ENCODE measurements at places on chromosomes 16 and 17.
A peak's percentile ranks its signal among the peaks of the same experiment; 100 is the strongest.

GRCh38 chr17:32461853-32462617 is 17.7 kb downstream of the PSMD11 start:
- peak; percentile 36 for DNase-seq

DNA sequence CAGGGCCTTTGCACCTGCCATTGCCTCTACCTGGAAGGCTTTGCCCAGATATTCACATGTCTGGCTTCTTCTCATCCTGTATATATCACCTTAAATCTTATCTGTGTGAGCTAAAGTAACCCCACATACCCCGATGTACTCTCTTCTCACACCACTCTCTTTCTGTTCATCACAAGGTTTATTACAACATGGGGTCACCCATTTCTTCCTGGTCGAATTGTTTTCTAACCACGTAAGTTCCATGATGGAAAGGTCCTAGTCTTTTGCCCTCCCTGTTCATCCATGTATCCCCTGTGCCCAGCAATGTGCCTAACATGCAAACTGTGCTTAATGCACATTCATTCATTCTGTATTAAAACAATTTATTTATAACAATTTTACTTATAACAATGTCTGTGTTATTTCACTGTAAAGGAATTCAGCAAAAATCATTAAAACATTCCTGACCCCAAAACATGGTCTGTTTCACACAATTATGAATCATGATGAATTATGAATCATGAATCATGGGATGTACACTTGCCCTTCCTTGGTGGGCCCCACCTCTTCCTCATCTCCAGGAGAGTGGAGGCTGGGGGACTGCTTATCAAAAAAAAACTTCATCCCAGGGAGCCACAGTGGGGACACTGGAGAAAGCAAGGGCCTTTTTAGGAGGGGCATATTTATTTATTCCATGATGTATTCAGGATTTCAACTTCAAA is 336.4 kb downstream of the GRIN2A start:
- DNase-seq: peak; percentile 15

DNA sequence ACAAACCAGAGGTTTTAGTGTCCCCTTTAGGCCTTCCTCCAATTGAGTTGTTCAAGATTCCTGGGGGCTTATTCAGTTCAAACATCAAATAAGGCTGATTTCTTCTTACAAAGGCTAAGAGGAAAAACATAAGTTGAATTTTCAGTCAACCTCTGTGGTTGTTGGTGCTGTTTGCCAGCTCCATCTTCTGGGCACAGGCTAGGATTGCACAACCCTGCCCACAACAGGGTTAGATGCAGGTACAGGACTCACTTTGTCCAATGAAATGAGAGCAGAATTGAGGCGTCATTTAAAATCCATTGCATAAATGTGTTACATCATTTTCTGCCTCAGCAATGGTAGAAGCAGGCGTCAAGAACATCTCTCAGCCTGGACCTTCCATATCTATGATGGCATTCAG is 173.3 kb downstream of the PMP22 start:
- DNase-seq: no peak

DNA sequence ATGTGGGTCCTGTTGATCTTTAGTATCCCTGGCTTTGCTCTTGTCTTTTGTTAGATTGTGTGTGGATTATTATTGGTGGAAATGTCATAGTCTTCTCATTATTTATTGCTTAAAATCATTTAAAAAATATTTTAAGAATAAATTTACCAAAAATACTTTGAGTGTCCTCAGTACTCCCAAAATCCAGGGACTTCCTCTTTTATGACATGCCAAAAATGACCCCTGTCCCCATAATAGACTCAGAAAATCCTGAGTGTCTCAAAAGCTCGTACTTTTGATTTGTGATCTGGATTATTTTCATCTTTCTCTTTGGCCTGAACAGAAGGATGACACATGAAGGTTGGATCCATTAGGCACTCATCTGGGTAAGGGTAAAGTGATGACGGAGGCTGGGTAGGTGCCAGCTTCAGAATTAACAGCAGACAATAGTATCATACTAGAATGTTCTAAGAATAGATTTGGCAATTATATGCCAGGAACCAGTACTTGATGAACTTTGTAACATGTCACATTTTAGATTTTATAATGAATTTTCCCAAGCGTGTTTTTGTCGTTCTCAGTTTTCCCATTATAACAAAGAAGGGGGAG is 602.2 kb upstream of the CDH8 start:
- DNase-seq: no peak

- peak; percentile 12 for DNase-seq
These were observed 2.1 kb downstream of the CASKIN1 start for GRCh38 chr16:2194166-2194834.

- DNase-seq: no peak
These were observed 70.3 kb downstream of the PMP22 start for GRCh38 chr17:15194859-15195277.

Measured in SW 1271 (cell line).